NCI-H1092 (cell line): ENCODE measurements at places on chromosomes 1 and 21.

DNA sequence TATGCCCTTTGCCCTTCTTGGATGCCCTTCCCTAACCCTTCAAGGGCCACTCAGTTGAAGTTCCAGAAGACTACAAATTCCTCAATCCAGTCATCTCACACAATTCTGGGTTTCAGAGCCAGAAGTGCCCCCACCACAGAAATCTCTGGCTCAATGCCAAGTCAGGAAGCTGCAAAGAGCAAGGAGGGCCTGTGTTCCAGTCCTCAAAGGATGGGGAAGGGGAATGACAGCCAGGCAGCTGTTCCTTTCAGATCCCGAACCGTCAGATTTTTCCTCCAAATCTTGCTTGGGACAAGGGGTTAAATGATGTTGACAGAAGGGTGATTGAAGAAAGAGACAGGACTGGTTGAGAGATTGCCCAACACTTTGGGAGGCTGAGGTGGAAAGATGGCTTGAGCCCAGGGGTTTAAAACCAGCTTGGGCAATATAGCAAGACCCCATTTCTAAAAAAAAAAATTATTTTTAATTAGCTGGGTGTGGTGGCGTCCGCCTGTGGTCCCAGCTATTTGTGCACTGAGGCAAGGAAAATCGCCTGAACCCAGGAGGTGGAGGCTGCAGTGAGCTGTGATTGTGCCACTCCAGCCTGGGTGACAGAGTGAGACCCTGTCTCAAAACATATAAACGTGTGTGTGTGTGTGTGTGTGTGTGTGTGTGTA is 716 bp upstream of the HPDL start:
- DNase-seq, result no peak

- no peak for DNase-seq
These were observed 170.5 kb upstream of the KIAA0040 start for GRCh38 chr1:175363031-175363430.

GRCh38 chr1:162285149-162285561 is 91.5 kb downstream of the SPATA46 start:
- DNase-seq, result peak; percentile 11

DNA sequence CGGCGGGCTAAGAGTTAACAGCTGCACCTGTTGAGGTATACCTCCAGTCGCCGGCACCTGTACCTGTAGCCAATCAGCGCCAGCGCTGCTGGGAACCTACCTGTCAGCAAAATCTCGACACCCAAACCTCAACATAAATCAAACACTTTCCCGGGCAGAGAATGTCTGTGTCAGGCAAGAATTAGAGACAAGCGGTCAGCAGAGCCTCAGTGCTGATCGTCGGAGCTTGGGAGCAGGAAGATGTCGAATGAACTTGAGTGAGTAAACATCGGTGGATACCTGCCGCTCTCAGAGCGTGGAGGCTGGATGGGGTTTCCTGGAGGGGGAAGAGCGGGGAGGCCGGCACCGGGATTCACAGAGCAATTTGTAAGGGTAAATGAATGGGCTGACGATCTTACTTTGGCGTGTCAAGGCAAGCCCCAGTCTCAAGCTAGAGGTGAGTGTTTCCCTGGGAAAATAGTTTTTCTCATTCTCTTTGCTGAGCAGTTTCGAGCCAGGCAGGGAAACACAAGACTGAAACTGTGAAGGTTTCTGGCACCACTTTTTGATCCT is at the start of gene GRHL3:
GRHL3 (plus strand) TSS at position 46 of the 552 bp plus-strand sequence; CDS start at position 241, 195 bp downstream.
- DNase-seq, result no peak

DNA sequence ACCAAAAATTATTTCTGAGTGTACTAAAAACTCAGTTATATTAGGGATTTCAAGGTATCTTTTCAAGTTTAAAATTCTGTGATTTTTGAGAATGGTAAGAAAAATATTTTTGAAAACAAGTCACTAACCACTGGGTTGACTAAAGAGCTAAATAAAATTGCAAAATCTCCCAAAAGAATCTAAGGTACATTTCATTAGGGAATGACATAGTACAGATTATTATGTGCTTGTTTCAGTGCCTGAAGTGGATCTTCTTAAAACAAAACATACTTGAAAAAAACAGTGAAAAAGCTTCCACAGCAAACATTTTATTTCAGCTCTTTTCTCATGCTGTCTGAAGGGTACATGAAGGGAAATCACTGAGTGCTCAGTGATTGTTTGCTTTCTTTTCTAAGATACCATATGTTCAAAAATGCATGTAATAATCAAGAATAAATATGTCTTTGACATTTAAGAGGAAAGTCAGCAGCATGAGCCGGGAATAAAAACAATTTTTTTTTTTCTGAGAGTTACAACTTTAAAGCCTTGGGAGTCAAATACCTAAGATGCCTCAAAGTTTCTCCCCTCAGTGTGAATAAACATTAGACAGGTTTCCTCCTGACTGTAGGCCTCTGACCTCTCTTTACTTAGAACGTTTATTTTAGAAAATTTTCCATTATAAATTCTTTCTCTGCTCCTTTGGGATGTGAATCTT is 200.7 kb downstream of the KCNT2 start:
- DNase-seq, result no peak

DNA sequence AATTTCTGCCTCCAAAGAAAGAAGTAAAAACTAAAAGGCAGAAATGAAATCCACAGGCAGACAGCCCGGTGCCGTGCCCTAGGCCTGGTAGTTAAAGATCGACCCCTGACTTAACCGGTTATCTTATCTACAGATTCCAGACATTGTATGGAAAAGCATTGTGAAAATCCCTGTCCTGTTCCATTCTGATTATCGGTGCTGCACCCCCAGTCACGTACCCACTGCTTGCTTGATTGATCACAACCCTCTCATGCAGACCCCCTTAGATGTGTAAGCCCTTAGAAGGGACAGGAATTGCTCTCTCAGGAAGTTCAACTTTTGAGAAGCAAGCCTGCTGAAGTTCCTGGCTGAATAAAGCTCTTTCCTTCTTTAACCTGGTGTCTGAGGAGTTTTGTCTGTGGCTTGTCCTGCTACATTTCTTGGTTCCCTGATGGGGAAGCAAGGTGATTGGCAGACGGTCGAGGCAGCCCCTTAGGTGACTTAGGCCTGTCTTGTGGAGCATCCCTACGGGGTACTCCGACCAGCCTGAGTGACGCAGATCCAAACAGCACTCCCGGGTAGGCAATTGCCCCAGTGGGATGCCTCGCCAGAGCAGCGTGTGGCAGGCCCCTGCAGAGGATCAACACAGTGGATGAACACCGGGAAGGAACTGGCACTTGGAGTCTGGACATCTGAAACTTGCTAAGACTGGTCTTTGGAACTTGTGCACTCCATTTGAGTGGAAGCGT is 111.2 kb upstream of the PPM1J start:
- DNase-seq, result no peak

DNA sequence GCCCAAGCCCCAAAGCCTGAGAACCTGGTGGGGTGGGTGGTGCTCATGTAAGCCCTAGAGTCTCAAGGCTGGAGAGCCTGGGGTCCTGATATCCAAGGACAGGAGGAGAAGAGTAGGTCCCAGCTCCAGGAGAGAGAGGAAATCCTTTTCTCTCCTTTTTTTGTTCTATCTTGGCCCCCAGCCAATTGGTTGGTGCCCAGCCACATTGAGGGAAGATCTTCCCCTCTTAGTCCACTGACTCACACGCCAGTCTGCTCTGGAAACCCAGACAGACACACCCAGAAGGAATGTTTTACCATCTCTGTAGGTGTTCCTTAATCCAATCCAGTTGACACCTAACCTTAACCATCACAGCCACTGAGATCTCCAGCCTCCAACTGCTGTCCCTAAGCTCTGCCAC is 16.2 kb upstream of the LIN9 start:
- DNase-seq, result no peak

DNA sequence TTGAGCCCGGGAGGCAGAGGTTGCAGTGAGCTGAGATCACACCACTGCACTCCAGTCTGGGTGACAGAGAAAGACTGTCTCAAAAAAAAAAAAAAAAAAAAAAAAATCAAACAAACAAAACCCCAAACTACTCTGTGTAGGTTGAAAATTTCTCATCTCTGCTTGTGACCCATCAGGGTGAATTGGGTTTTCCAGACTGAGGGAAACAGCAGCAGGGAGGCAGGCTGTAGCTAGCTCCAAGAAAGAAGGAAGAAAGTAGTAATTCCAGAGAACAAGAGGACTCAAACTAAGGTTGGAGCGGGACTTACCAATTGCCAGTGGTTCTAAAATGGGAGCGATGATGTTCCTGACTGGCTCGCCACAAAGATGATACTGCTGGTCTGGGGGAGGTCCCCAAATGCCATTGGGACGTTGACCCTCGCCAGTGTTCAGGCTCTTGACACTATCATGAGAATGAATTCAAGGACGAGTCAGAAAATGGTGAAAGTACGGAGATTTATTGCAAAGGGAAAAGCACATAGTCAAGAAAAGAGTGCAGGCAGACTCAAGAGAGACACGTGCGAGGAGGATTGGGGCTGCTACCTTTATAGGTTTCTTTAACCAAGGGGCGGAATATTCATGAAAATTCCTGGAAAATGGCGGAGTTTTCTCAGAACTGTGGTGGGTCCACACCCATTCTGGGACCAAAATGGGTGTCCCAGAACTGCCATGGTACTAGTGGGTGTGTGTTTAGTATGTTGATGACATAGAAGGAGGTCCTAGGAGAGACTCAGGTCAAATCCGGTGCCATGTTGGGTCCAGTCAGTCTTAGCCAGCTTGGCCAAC is 13.4 kb downstream of the AADACL4 start:
- no peak for DNase-seq

DNA sequence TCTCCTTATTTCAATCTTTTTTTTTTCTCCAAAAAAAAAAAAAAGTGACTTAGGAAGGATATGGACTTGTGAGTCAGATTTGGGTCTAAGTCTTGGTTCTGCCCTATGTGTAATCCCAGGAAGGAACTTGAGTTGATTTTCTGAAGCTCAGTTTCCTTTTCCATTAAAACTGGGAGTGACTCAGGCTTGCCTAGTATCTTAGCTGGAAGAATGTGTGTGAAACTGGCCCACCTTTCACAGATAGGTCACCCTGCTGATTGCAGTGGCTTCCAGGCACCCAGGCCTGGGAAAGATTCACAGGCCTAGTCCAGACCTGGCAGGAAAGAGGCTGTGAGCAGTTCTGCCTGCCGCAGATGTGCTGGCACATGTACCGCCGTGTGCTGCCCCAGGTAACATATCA is 218.3 kb upstream of the HOOK1 start:
- DNase-seq, result no peak

DNA sequence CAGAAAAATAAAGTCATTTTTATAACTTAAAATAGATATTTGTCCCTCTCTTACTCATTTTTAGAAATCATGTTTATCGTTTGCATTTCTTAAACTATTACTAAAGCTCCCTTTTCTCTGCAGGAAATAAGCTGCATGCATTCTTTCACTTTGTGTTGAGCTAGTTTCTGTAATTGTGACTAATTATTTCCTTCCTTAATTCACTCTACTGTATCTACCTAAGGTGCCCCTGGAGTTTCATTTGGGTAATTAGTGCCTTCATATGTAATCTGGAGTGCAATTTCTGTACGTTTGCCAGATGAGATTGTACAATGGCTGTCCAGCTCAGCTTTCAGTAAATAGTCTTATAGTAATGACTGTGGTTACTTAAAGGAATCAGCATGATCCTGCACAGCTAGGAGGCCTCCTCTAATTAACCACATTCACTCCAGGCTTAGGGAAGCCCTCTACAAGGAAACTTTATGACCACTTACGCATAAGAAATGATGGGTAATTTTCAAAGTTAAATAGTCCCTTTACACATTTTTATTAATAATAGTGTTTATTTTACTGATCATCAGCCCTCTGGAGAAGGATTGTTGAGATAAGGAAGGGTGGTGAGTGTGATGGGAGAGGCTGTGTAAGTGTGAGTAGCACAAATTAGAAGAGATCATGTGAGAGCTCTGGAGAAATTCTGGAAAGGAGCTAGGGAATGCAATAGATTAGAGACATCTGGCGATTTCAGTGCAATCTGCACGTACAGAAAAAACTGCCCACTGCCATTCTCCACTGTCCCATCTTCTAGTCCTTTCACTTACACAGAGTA is 86.8 kb downstream of the LRRC8C start:
- DNase-seq, result no peak

GRCh38 chr1:29227511-29227910 is 3.2 kb downstream of the MECR start:
- no peak for DNase-seq

- no peak for DNase-seq
These were observed 20.2 kb downstream of the LDLRAP1 start for GRCh38 chr1:25563330-25564215.

DNA sequence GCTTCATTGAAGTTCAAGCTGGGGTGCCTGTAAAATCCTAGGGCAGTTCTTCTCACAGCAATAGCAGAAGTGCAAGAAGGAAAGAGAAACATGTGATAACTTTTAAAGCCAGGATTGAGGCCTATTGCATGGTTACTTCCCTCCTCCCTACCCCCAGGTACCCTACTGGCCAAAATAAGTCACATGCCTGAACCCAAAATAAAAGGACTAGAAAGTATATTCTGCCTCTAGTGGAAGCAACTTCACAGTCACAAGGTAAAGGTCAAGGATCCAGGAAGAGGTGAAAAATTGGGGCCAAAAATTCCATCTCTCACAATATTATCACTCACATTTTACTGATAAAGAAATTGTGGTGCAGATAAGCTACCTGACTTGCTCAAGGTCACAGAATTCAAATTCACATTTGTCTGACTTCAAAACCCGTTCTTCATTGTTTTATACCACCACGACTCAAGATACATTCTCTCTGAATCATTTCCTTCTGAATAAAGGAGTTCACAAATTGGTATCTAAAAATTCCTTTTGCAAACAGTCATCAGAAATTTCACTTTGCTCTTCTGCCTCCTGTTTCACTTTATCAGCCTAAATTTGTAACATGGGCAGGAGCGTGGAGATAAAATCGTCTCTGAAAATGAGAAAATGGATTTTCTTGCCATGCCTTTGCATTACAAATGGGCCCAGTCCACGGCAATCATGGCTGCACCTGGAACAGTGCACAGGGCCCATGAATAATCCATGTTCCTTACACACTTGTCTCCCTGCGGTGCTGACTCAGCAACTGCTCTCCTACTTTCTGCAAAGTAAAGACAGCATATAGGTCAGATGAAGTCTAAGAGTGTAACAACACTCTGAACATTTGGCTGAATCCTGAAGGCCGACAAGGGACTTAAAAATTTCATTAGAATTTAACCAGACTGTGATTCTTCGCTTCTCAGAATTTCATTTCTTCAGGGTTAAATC is 485.3 kb upstream of the NFIA start:
- DNase-seq, result no peak

GRCh38 chr21:23541571-23541970 is 2065.7 kb downstream of the MRPL39 start:
- no peak for DNase-seq

- DNase-seq, result no peak
These were observed 63.7 kb downstream of the KCNN3 start for GRCh38 chr1:154806333-154806732.

DNA sequence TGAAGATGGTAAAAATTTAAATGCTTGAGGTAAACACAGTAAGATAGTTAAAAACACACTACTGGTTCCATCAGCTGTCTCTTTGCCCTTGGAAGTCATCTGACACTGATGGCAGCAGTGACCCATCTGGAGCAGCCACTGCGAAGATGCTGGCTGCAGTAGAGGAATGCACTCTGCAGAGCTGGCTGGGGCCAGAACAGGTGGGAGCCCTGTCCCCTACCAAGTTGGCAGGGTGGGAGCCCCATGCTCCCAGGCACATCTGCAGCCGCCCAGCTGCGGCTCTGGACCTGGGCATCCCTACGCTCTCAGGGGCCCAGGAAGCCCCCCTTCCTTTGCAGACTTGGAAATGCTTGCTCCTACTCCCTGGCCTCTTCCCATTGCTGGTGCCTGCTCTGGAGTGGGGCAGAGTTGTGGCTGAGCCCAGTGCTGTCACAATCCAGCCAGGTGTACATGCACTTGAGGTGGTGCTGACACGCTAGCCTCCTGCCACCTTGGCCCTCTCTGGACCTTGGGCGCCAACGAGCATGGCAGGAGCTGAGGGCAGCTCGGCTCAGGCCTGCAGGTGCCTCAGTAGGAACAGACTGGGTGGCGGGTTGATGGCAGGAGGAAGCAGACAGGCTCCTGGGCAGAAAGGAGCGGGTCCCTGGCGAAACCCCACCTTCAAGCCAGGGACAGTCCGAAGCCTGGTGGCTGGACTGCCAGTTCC is 227.0 kb downstream of the FGGY start:
- DNase-seq, result no peak
